ENCODE measurements at places on chromosomes 13 and 19.

DNA sequence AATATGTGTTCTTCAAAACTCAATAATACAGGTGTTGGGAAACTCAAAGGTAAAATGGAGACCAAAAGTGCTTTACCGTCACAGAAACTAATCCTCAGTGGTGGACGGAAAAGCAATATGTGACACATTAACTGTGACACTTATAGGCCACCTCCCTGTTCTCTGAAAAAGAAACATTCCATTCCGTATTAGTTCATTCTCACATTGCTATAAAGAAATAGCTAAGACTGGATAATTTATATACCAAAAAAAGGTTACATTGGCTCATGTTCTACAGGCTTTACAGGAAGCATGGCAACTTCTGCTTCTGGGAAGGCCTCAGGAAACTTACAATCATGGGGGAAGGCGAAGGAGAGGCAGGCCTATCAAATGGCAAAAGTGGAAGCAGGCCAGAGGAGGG, 435.3 kb upstream of the HTR2A start:
- DNase-seq, result peak; percentile 53

DNA sequence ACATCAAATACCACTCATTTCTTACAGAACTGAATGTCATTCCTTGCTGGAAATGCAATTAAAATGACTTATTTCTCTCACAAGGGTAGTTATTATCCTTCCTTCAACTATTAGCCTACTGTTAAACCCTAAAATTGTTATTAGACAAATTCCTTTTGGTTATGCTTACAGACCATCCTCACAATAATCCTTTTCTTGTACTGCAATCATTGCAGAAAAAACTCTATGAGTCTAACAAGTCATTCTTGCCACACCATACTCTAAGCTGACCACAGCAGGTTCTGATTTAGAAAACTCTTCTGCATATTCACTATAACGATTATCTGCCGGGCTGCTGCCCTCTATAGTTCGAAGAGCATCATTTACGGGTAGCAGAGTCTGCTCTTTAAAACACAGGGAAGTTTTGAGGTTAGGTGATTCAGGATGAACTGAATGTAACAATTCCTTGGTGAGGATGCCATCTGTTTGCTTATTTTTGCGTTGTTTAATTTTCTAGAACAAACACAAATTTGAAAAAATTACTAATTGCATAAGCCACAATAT, 38.2 kb downstream of the MTMR6 start:
- peak; percentile 77 for DNase-seq

- no peak for DNase-seq
These were observed 61.6 kb downstream of the UNC13A start for GRCh38 chr19:17626456-17627015.

- no peak for DNase-seq
These were observed 604.7 kb downstream of the SLITRK6 start for GRCh38 chr13:85194482-85194881.

DNA sequence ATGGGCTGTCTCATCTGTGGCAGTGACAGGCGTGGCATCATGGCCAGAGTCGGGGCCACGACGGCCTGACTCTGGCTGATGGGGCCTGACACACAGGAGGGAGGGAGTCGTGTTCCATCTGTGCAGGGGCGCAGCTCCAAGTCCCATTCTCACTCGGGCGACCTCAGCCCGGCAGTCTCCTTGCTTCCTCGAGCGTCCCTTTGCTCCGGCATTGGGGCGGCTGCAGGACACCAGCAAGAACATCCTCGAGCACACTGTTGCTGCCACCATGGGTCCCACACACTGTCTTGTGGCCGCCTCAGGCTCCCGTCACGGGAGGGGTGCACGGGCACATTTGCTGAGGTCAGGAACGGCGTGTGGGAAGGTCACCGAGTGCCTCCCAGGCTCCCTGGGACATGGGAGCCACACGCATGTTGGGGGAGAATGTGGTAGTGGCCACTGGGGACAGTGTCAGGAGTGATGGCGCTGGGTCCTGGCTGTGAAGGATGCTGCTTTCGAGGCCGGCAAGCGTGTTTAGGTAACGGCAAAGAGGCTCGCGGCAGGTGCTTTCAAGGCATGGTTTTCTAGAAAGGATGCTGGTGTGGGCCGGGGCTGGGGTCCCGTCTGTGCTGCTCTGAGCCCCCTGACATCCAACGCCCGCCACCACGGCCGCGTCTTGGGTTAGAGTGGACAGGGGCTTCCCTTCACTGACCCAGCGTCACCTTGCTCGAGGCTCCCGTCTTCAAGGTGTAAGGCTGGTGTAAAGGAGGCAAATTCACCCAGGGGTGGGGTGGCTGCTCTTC, 3.4 kb downstream of the IZUMO4 start:
- DNase-seq, result no peak

DNA sequence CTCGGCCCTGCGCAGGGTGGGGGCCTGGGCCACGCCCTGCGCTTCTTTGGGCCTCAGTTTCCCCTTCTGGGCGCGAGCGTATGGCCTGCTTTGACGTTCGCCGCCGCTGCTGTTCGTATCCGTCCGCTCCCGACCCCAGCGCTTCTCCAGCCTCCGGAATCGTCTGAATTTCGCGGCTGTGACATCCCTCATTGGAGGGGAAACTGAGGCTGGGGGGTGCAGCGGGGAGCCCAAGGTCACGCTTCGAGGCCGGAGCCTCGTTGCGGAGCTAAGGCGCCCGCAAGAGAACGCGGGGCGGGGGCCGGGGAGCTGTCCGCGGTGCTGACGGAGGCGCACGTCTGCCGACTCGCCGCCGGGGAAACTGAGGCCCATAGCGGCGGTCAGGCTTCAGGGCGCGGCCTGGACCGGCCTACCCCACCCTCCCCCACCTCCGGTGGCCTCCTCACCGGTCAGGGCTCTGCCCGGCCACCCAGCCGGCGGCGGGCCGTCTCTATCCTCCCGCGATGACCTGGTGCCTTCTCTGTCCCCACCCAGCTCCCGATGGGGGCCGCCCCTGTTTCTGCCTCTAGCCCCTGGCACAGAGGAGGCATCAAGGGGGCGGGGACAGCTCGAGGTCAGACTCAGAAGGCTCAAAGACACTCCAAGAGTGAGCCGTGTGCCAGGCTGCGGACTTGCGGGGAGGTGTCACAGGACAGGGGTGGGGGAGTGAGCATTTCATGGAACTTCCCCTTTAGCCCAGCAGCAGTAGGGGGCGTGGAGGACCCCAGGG, 3.0 kb upstream of the APC2 start:
- peak; percentile 29 for DNase-seq

DNA sequence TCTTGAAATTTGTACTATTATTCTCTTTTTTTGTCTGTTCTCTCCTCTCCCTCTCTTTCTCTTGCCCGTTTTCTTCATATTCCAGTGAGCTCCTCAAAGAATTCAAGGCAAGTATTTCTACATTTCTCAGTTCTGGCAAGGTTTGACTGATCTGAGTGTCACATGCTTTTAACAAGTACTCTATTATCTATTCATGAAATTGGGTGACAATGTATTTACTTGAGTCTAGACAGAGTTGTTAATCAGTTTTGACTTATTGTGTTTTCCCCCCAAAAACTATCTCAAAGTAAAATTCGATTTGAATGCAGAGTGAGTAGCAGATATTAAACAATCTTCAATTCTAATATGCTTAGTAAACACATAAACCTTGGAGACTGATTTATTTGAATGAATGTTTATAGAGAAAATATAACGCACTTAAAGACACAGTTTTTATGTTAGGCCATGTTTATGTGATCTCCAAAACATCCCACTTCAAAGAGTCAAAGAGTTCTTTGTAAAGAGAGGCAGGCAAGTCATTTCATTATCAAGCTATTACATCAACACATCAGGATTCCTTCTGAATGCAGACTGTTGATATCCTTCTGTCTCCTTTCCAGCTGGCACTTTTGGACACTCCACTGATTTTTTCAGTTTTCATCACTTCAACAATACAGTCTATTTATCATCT, 166.6 kb downstream of the SLITRK6 start:
- DNase-seq, result no peak

GRCh38 chr13:95698047-95698749, 21.3 kb downstream of the DNAJC3 start:
- no peak for DNase-seq

DNA sequence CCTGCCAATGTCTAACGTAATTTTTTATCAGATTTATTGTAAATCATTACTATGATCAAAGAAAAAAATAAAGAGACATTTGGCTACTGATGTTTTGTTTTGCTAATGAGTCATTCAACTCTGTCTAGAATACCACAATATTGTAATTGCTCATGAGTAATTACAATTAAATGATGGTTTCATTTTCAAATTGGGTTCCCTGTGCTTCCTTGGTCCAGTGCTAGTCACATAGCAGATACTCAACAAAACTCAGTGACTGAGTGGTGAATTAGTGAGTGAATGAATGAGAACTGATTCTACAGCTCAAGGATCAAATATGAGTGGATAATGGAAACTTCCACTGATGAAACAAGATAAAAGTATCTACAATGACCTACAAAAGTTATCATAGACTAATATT, 304.7 kb downstream of the POU4F1 start:
- no peak for DNase-seq

GRCh38 chr19:1230783-1231489, 6.9 kb downstream of the CBARP start:
- DNase-seq, result no peak

DNA sequence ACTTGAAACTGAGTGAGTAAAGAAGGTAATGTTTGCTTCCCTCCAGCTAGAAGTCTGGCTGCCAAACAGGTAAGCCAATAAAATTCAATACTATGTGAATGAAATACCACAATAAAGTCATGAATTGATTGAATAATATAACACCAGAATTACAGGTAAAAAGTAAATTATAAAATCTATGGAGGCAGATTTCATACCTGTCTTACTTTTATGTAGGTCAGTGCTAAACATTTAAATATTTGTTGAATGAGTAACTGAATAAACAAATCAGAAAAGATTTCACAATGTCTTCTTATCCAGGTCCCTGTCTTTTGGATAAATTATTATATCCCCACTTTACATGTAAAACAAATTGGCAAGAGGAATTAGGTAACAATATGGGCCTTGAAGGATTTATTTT, 62.7 kb downstream of the MICU2 start:
- DNase-seq, result no peak

- no peak for DNase-seq
These were observed 164.3 kb upstream of the PABPC3 start for GRCh38 chr13:24931450-24932251.

- DNase-seq, result no peak
These were observed 113.9 kb downstream of the SLC7A1 start for GRCh38 chr13:29481603-29482002.

- no peak for DNase-seq
These were observed 63.4 kb upstream of the MCF2L start for GRCh38 chr13:112905619-112905989.
